ENCODE measurements at places on chromosomes 7 and 10. TPM values are rescaled to one million over a fixed set of nuclear protein-coding genes. Genes with fewer than 3 reads are reported as not detected.
A peak's percentile ranks its signal among the peaks of the same experiment; 100 is the strongest.

Gene MEST
- total RNA-seq = 34.7 TPM

Gene SLC25A13
- 24.8 TPM for total RNA-seq

GRCh38 chr7:132082394-132082793 is 493.9 kb downstream of the PLXNA4 start:
- no peak overlapping the region for H3K27ac ChIP-seq
- no peaks in the 10 kb centered on the region for H3K27me3 ChIP-seq
- H3K4me3 ChIP-seq = no peak overlapping the region
- no peak for DNase-seq
- H3K36me3 ChIP-seq = no peaks in the 10 kb centered on the region

DNA sequence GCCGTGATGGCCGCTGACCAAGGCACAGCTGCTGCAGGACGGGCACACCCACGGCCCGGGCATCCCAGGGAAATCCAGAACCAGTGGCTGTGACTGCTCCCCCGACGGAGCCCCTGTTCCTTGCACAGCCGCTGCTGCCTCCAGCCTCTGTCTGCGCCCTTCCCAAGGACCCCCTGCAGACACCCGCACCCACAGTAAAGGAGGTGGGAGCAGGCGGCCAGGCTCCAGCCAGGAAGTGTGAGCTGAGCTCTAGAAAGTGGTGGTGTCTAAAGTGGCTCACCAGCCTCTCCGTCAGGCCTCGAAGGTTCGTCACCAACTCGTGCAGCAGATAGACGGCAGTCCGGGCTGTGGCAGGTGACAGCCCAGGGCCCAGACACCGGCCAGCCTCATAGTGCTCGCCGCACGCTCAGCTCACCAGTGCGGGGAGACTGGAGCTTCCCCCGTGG is 306.7 kb downstream of the DNAJB6 start:
- H3K36me3 ChIP-seq = no peaks in the 10 kb centered on the region
- H3K27ac ChIP-seq = no peak overlapping the region
- no peaks in the 10 kb centered on the region for H3K4me1 ChIP-seq
- no peak overlapping the region for H3K4me3 ChIP-seq
- no peaks in the 10 kb centered on the region for H3K27me3 ChIP-seq
- no peak for DNase-seq

DNA sequence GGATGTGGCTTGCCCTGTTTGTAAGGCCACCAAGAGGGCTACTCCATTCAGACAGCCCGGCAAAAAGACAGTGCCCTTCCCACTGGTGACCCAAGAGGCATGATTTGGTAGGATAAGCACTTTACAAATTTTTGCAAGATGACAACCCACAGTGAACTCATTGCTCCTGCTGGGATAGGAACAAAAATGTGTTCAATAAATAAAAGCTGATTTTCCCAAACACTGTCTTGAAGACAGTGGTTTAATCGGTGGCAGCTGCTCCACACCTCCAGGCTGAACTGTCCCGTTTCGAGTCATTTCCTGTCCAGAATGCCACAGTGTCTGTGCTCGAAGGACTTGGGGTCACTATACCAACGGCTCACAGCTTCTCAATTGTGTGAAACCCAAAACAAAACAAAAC is 45.1 kb upstream of the NPTX2 start:
- no peaks in the 10 kb centered on the region for H3K27me3 ChIP-seq
- no peak overlapping the region for H3K27ac ChIP-seq
- no peak for DNase-seq
- H3K36me3 ChIP-seq = no peaks in the 10 kb centered on the region
- no peak overlapping the region for H3K4me3 ChIP-seq

GRCh38 chr7:150340875-150341262 is 560 bp downstream of the RARRES2 start:
- peaks cover 15% of the 10 kb centered on the region for H3K36me3 ChIP-seq
- peaks cover 26% of the 10 kb centered on the region for H3K4me1 ChIP-seq
- H3K4me3 ChIP-seq = peak overlapping the region; percentile 62
- H3K27ac ChIP-seq = peak overlapping the region; percentile 78

GRCh38 chr7:55569797-55570196 is 2.5 kb downstream of the VOPP1 start:
- H3K4me1 ChIP-seq = peaks cover 59% of the 10 kb centered on the region
- DNase-seq = no peak
- no peak overlapping the region for H3K27ac ChIP-seq
- no peaks in the 10 kb centered on the region for H3K36me3 ChIP-seq

GRCh38 chr10:129413024-129413423 is 54.0 kb upstream of the MGMT start:
- no peak for DNase-seq
- peaks cover 5% of the 10 kb centered on the region for H3K4me1 ChIP-seq
- peaks cover 4% of the 10 kb centered on the region for H3K27me3 ChIP-seq
- no peak overlapping the region for H3K4me3 ChIP-seq
- H3K27ac ChIP-seq = no peak overlapping the region
